ENCODE measurements at places on chromosomes 6 and 20.
A peak's percentile ranks its signal among the peaks of the same experiment; 100 is the strongest.

GRCh38 chr20:8032499-8032898 is 12.9 kb upstream of the TMX4 start:
- no peak for DNase-seq

DNA sequence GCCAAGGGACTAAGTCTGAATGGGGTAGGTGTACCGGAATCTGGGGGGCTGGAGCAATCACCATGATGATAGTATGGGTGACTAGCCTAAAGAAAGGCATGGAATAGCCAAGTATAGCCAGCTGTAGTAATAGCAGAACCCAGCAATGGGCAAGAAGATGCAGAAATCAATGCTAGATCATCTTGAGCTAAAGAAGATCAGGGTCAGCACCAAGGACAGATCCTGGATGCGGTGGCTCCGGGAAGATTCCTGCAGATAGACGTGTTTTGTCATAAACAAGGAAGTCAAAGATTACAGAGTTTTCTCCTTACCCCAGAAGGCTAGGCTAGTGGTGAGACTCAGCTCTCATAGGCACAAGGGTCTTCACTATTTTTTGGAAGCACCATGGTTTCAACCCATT is 561.6 kb upstream of the CHD6 start:
- DNase-seq = no peak

- DNase-seq = no peak
Observed at GRCh38 chr6:108732091-108732870, 115.9 kb upstream of the ARMC2 start.

- DNase-seq = no peak
Observed at GRCh38 chr6:140284871-140285270, 910.4 kb upstream of the CITED2 start.

GRCh38 chr6:28589234-28589956 is 63.7 kb downstream of the GPX5 start:
- DNase-seq = no peak

GRCh38 chr20:14824996-14825395 is 487.6 kb upstream of the FLRT3 start:
- DNase-seq = no peak

GRCh38 chr6:128519931-128520435 is 416 bp downstream of the PTPRK start:
- DNase-seq = peak; percentile 78

GRCh38 chr20:33803921-33804337 is 7.2 kb upstream of the CHMP4B start:
- no peak for DNase-seq

DNA sequence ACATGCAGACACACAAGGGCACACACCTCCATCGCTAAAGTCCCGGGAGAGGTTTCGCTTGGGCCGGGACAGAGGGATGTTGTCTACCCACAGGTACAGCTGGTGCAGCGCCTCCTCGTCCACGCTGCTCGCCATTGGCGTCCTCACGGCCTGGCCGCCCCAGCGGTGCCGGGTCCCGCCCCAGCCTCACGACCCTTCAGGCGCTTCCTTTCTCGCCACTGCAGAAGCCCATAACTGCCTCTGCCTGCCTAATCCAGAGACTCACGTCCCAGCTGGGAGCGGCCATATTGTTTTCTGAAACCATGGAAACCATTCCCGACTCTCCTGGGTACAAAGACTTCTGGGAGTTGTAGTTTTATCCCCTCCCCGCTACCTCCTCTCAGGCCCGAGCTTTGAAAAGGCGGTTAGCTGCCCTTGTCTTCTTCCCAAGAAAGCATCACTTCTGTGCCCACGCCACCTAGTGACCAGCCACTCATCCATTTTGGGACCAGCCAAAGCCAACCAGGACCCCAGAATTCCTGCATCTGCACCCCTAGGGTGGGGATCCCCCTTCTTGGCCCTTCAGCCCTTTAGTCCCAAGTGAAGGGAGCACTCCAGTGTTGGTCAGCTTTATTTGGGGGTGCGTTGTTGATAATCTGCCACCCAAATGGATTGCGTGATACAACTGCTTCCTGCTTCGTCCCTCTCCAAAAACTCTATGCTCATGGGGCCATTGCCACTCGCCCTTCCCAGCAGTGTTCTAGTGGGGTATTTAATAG is at the start of gene SPEF1:
SPEF1 (minus strand) TSS at position 296 of the 758 bp plus-strand sequence; CDS start at position 135, 161 bp downstream.
- DNase-seq = peak; percentile 92

DNA sequence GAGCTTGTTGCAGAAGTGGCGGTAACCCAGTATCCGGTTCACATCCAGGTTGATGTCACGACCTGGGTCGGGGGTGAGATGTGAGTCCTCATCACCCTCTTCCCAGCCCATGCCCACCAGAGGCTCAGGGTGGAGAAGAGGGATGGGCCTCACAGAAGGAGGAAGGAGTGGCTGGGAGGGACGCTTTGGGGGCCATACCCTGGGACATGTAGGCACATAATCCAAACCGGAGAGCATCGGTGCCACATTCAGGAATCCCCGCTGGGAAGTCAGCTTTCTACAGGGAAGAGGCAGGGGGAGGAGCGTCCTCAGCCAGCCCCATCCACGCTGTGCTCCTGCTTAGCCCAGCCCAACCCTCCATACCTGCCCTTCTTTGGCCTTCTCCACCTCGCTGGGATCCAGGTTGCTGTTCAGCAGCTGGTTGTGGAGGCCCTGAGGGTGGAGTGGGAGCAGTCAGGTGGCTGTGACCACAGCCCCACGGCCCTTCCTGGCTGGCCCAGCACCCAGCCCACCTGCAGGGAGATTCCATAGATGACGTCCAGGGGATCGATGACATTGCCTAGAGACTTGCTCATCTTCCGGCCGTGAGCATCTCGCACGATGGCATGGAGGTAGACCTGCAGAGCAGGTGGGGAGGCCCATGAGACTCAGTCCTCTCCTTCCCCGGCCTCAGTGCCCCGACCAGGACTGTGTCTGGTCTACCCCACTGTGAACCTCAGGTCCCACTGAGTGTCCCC is 3.5 kb upstream of the VWA7 start:
- DNase-seq = no peak

- DNase-seq = no peak
Observed at GRCh38 chr20:23106271-23106851, 20.2 kb upstream of the CD93 start.

DNA sequence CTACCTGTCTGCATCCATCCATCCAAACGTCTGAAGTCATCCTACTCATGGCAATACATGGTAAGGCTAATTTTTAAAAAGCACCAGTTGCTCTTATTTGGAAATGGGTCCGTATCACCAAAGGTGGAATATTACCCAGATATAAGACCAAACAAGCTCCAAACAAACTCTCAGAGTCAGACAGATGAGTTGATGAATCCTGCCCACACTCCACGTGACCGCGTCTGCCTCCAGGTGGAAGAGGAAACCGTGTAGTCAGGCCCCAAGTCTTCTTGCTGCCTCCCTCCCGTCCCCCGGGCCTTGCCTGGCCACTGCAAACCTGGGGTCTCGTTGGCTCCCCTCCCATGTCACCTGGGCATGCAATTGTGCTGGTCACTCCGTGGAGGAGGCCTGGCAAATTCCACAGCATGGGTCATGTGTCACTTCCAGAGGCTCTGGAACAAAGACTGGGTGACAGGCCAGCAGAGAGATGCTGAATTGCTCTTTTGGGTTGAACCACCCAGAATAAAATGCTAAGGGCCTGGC is 31.8 kb downstream of the CTCFL start:
- DNase-seq = no peak

DNA sequence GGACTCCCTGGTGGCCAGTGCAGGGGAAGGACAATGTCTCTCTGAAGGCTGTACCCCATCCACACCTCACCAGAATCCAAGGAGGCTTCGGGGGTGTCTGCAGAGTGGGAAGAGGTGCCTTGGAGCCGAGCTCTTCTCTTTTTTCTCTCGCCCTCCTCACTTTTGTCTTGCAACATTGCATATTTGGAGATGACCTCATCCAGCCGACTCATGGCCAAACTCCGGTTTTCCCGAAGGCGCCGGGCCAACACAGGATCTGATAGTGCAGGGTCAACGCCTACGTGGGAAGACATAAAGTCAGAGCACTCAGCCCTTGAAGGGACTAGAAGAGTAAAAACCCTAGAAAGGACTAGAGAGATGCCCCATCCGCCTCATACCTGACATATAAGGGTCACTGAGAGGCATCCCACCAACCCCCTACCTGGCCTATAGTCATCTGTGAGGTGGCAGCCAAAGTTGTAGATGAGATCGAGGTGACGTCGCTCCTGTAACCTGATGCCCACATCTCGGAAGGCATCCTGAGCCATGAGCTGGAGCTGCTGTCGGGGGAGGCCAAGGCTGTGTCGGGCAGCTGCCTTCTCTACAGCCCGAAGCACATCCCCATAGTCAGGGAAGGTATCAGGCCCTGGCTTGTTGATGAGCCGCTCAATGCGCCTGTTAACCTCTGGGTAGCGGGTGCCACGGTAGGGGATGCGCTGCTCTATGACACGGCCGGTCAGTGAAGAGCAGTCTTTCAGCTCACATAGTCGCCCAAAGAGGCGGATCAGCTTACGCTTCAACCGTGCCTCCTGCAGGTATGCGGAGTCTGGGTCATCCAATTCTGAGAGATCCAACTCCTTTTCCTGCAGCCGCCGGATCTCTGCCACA is 3.0 kb upstream of the ZBTB22 start:
- peak; percentile 82 for DNase-seq
